ENCODE measurements at places on chromosomes 2 and 18.

DNA sequence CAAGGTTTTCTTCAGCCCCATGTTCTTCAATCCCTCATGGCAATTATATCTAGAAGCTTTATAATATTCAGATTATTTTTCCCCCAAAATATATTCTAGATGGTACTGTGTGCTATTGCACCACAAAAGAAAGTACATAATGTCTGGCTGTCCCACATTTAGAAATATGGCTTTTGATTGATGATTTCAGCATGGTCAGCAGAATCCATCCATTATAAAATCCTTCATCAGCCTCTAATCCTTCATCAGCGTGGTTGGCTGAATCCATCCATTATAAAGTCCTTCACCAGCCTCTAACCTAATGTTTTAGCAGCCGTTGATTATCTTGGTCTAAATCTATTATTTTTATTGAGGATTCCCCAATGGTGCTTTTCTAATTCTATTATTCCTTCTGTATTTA lies 23.3 kb upstream of the HAAO start:
- DNase-seq, result no peak

DNA sequence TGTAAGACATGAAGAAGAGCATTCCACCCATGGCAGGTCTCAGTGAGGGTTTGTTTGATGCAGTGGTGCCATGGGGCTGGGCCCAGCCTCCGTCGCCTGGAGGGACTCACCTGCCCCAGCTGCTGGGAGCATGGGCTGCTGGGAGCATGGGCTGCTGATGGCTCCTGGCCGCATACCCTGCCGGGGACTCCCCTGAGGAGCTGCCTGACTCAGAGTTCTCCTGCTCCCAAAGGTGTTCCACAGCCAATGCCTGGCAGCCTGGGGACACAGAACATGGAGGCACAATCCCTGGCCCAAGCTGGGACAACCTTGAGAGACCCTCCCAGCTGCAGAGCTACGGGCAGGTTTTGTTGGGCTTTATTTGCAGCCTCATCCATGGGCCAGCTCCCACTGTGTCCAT lies 108.4 kb downstream of the COPS8 start:
- no peak for DNase-seq

- peak; percentile 97 for DNase-seq
Observed at GRCh38 chr2:218605432-218605831, 2.3 kb upstream of the PLCD4 start.

DNA sequence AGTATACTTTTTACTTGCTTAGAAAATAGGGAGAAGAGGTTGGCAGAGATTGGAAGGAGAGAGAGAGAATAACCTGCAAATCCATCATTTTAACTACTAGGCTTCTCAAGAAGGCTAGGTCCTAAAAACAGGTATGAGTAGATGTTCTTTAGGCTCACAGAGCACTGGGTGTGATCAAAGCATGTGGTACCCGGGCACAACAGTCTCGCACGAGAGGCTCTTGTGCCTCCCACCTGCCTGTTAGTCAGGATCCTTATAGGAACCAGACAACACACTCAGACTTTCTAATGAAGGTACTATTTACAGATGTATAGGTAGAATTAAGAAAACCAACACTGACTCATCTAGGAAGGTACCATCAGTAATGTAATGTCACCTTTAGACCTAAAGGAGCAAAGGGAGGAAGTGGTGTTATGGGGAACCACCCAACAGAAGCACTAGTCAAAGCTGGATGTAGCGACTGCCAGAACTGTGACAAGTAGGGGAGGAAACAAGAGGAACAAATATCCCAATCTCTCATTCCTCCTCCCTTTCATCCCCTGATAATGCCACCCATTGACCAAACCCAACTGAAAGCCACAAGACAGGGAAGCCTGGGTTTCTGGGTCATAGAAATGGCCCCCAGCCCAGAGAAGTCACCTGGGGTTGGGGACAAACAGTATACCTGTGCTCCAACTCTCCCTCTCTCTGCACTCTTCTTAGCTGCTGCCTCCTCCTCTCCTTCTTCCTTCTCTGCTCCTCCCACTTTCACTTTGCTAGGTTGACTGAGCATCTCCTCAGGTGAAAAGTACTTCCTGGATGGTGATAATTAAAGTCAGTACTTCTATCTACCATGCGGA lies 16.0 kb upstream of the MARCHF4 start:
- no peak for DNase-seq

DNA sequence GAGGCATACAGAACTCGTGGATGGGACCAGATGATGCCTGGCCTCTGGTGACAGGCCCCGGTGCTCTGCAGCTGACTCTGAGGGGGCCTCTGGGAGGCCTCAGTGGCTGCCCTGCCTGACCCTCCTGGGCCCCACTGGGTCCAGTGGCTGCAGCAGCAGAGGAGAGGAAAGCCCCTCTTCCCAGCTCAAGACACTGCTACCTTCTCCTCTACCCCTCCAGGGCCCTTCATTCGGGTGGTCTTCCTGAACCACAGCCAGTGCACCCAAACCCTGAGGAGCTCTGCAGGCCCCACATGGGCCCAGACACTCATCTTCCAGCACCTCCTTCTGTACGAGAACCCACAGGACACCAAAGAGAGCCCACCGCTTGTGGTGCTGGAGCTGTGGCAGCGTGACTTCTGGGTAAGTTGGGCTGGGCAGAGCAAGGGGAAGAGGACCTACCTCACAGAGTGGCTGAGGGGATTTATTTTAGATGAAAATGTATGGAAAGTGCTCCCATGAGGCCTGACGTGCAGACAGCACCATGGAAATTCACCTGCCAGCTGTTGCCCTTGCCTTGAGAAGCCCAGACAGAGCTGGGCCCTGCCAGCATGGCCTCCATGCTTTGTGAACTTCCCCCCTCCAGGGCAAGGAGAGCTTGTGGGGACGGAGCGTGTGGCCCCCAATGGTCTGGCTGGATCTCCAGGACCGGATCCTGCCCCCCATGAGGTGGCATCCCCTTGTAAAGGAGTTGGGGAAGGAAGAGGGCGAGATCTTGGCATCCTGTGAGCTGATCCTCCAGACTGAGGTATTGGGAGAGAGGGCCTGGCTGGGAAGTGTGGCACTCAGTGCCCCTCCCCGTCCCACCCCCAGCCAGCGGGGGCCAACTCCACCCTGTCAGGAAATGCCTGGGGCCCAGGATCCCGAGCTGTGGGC lies 46.3 kb downstream of the LMAN2L start:
- DNase-seq, result no peak

- no peak for DNase-seq
Observed at GRCh38 chr2:200318940-200319435, 12.5 kb downstream of the SPATS2L start.

GRCh38 chr2:131044757-131045150 lies 48.5 kb downstream of the FAM168B start:
- DNase-seq, result no peak

GRCh38 chr2:102603904-102604303 lies 15.4 kb upstream of the SLC9A2 start:
- DNase-seq, result peak; percentile 56

DNA sequence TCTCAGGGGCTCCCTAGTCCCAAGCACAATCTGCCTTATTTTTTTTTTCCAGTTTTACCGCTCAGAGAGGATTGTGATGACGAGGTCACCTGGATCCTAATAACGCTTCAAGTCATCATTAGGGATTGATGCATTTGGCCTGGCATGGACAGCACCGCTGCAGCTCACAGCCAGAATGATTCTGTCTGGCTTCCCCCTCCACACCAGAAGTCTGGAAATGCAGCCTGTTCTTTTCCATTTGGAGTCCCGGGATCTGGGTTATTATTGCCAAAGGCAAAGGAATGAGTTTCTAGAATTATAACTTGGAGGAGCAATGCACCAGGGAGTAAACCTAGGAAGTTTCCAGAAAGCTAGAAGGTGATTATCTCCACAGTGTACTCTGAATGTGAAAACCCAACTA lies 81.1 kb upstream of the TAF1B start:
- DNase-seq, result no peak

DNA sequence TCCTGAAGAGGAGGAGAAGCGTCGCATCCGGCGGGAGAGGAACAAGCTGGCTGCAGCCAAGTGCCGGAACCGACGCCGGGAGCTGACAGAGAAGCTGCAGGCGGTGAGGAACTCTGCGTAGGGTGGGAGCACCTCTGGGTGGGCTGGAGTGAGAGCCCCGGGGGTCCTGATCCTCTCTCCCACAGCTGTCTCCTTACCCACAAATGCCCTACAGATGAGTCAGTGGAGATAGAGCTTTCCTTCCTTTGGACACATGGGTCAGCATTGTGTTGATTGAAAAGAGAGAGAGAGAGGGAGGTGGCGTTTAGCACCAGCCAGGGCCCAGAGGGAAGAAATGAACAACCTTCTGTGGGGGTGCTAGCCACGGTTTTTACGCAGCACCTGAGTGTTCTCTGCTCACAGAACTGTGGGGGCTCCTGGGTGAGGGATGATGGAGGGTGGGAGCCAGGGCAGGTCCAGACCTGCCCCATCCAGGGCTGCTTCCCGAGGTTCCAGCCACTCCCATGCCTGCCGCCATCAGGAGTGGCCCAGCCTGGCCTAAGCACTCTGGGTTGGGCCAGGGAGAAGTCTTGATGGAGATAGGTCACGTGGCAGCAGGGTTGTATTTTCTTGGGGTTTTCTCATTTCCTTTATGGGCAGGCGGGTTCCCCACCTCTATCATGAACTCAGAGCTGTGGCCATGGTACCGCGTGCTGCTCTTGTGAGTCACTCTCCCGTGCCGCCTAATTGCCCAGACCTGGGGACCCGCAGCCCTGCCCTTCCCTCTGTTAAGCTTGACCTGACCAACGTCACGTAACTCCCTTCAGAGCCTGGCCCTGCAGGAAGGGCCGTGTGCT lies 16.3 kb downstream of the FOSL2 start:
- no peak for DNase-seq

- no peak for DNase-seq
Observed at GRCh38 chr2:200247494-200247893, 59.0 kb upstream of the SPATS2L start.

GRCh38 chr2:206378835-206379234 lies 64.5 kb upstream of the ADAM23 start:
- peak; percentile 79 for DNase-seq

- no peak for DNase-seq
Observed at GRCh38 chr2:2827761-2828221, 496.7 kb upstream of the MYT1L start.

DNA sequence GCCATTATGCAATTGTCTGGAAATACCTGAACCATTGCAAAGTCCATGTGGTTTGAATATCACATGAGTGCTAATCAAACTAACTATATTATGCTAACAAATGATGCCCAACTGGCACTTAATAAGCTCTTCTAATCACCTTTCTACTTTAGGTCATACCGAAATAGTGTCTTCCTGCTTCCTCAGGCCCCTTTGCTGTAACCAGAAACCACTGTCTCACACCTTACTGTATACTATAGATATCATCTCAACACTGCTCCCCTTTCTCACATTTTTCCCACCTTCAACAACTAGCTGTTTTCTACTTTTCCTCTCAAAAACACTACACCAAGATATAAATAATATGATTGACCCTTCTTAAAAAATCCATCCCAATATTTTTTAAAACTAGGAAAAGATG lies 633.9 kb downstream of the BCL11A start:
- DNase-seq, result no peak

All from tongue (tissue), 3 donors.